ENCODE measurements at places on chromosomes 6 and 20.

- DNase-seq, result no peak
Observed at GRCh38 chr6:168299541-168300511, 19.8 kb downstream of the DACT2 start.

- no peak for DNase-seq
Observed at GRCh38 chr6:162178666-162179065, 548.9 kb downstream of the PRKN start.

GRCh38 chr6:20712011-20712410 lies 177.8 kb downstream of the CDKAL1 start:
- DNase-seq, result no peak

GRCh38 chr20:58614366-58614765 lies 36.7 kb upstream of the STX16 start:
- DNase-seq, result no peak

- no peak for DNase-seq
Observed at GRCh38 chr20:19404826-19405225, 192.4 kb downstream of the SLC24A3 start.

DNA sequence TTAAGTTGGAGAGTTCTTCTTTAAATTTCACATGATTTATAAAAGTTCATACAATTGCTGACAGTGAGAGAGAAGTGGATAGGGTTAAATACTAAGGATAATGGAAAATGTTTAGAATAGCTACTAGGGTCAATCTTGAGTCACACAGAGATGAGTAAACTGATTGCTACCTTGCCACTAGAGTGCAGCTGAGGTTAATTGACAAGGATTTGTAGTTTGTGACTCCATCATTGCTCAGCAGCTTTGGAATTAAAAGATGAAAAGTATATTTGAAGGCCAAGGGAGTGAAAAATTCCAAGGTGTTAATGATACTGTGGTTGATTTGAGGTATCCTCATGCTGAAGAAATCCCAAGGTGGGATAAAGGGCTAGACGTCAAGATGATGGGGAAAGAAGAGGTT lies 524.0 kb downstream of the UTRN start:
- DNase-seq, result no peak

DNA sequence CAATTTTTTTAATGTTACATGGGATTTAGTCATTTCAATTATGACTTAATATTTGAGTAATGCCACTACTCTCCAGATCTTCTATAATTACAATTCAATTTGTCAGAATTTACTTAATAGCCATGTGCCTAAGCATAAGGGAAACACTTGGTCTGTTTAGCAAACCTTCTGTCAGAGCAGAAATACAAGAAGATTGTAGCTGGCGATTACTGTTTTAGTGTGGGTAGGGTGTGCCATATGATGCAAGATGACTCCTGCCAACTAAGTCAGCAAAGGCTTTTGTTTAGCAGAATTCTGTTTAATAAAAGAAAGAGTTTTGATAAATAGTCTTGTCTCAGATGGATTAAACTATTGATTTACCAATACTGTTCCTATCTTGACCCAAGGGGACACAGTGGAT lies 455.4 kb downstream of the RNF144B start:
- DNase-seq, result peak; percentile 46

DNA sequence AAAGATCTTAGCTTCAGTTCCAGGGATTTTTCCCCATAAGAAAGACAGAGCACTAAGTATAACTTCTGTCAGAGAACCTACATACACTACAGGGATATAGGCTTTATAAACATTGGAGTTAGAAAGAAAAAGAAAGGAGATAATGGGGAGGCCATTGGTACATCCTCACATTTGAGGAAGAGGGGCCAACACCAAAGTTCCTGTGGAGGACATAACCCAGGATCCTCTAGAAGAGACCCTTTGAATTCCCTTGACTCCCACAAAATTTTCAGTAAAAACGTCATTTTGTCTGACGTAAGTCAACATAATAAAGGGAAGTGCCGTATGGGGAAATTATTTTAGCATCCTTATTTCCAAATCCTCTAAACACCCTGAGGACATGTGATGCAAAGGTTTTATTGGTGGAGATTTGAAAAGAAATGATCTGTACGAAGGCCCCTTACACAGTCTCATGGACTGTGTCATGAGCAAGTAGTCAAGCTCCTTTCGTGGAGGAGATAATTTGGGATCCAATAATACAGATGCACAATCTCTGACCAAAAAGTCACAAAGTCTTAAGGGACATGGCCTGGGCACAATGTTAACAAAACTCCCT lies 33.2 kb downstream of the HLA-DRA start:
- no peak for DNase-seq

- DNase-seq, result no peak
Observed at GRCh38 chr20:22348010-22348409, 236.4 kb downstream of the FOXA2 start.

DNA sequence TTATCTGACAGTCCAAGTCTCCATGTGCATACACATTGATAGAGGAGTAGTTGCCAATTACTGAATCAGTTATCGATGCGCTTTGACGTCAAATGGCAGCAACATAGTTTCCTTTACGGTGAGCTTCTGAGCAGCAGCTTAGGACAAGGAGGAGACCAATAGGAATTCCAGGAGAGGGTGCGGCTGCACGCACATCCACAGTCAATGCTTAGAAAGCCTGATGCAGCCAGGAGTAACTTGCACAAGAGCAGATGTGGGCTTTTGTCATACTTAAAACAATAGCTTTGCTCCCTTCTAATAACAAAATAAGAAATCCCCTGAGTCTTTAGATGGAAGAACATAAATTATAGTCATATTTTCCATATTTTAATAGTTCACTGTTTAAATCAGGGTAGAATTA lies 442.1 kb downstream of the BCKDHB start:
- no peak for DNase-seq

- DNase-seq, result no peak
Observed at GRCh38 chr6:74953708-74954107, 252.1 kb downstream of the COL12A1 start.

- no peak for DNase-seq
Observed at GRCh38 chr20:59821788-59822187, 111.6 kb downstream of the SYCP2 start.

- DNase-seq, result no peak
Observed at GRCh38 chr6:138485005-138485545, 14.2 kb downstream of the NHSL1 start.

DNA sequence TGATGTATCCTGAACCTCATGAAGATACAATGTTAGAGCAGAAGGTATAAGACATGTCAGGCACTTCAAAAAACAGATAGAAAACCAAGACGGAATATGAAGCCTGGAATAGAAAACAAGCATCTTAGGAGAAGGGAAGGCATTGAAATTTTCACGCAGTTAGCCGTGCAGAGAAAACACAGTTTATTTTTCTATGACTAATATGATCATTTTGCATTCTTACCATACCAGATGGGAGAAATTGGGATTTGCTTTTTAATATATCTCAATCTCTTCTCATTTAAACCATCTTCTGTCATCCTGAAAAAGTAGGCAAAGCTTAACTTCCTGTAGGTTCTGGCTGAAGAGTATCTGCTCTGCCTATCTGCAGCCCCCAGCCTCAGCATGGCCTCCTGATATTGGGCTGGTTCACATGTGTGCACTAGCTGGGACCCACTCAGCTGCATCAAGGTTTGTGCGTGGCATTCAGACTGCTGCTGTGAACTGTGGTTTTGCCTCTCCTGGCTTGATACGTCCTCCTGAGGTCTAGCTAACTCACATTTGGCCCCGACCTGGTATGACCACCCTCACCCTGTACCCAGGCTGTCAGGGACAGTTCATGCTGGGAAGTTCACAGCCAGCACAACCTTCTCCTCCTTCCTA lies 392.5 kb upstream of the SASH1 start:
- no peak for DNase-seq

GRCh38 chr6:78199044-78199443 lies 546.2 kb downstream of the MEI4 start:
- no peak for DNase-seq

DNA sequence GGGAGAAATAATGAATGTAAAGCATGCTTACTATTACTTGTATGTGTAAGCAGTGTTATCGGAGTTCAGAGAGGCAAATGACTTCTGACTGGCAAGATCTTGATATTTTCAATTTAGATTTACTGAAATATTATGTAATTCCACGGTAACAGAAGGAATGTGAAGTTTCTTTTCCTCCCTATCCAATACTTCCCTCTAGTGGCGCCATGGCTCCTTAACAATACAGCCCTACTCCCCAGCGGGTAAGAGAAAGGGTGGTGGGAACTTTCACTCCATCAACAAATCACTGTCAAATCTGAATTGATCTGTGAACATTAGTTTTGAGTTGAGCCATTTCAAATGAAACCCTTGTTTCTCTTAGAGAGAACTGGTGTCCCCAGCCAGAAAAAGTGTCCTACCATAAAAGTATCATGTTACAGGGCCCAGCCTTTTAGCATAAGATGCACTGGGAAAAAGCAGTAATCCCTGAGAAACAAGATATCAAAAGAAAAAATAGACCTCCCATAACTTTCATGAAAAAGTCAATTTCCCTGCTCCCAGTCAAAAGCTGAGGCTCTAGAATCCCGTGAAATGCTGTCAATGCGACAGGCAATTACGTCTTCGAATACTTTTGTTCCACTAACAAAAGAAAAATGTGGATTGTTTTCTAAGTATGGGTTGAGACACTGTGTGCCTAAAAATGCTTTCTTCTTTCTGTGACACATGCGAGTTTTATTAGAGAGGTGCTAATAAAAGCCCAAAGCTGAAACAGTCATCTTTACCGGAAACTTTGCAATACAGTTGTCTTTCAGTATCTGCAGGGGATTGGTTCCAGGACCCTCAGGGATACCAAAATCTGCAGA lies 12.9 kb downstream of the COX7A2 start:
- DNase-seq, result peak; percentile 7

- no peak for DNase-seq
Observed at GRCh38 chr6:159997498-159998101, 28.7 kb downstream of the IGF2R start.

DNA sequence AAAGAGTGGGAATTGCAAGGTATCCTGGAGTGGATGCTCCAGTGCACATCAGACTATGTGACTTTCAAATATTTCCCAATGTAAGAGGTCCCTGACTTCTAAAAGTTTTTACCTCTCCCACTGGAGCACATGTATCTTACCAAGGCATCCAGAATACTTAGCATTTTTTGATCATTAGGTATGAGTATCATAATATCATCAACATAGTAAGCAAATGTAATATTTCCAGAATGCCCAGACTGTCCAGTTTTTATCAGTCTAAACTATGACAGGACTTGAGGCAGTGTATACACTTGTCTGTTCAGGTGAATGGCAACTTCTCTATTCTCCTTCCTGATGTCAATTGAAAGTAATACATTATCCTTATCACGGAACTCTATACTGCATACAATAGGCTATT lies 924.6 kb upstream of the GJE1 start:
- no peak for DNase-seq

GRCh38 chr6:39910164-39910563 lies 24.1 kb downstream of the MOCS1 start:
- no peak for DNase-seq

- DNase-seq, result no peak
Observed at GRCh38 chr20:24389686-24390085, 79.7 kb upstream of the SYNDIG1 start.

DNA sequence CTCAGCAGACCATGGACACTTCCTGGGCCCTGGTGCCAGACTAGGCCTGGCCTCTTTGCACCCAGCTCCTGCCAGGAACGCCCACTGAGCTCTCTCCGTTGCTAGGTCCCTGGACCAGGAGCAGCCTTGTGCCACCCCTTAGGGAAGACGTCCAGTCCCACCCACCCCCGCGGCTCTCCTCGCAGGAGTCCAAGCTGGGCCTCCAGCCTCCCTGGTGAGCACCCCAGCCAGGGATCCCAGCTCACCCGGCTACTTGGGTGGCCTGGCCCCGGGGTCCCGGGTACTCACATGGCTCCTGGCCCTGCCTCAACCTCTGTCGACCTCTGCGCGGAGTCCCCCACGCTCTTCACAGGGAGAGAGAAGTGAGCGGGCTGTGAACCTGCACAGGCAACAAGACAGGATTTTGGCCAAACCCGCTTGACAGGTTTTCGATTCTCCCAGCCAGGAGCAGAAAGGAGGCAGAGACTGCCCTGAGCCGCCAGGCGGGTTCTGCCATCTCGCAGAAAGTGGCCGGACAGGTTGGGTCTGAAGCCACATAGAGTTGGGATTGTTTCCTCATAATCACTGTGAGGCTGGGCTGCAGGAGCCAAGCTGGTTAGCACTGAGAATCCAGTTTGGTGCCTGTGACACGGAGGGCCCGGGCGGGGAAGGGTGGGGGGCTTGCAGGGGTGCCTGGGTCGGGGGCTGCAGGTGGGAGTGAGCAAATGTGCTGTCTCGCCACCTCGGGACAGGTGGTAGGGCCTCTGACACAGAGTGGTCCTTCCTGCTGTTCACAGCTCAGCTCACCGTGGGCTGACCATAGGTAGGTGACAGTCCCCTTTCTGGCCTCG lies at the start of gene RBBP8NL:
TSS of gene RBBP8NL (minus strand) at position 368 of the 830 bp plus-strand sequence. CDS start 7,892 bp downstream, outside the sequence.
- no peak for DNase-seq

- no peak for DNase-seq
Observed at GRCh38 chr6:75791881-75792280, 42.8 kb downstream of the MYO6 start.

DNA sequence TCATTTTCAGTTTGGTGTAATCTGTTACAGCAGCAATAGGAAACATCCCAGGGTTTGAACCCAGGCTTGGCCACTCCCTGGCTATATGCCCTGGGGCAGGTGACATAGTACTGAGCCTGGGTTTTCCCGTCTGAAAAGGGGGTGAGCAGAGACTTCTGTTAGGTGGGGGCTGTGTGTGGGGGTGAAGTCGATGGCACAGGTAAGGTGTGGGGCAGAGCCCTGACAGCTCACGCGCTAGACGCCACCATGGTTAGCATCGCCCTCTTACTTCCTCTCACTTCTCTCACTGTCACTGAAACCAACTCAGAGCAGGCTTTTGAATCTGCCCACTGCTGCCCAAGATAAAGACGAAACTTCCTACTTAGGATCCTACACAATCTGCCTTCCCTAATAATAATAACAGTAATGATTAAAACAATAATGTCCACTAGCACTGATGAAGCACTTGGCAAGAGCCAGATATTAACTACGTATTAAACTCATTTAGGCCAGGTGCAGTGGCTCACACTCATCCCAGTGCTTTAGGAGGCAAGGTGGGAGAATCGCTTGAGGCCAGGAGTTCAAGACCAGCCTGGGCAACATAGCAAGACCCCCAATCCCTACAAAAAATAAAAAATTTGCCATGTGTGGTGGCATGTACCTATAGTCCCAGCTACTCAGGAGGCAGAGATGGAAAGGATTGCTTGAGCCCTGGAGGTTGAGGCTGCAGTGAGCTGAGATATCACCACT lies 117.9 kb upstream of the PTPN1 start:
- DNase-seq, result no peak

GRCh38 chr6:31125162-31125561 lies 4.9 kb upstream of the CDSN start:
- no peak for DNase-seq

- DNase-seq, result no peak
Observed at GRCh38 chr6:93523365-93523764, 104.0 kb upstream of the EPHA7 start.

GRCh38 chr6:38269461-38270172 lies 370.1 kb downstream of the BTBD9 start:
- no peak for DNase-seq

GRCh38 chr20:43744151-43744611 lies 17.4 kb upstream of the GTSF1L start:
- no peak for DNase-seq

GRCh38 chr6:39777218-39777617 lies 15.0 kb upstream of the DAAM2 start:
- no peak for DNase-seq

GRCh38 chr6:31465718-31466117 lies 32.2 kb upstream of the MICB start:
- no peak for DNase-seq
